ENCODE measurements at places on chromosomes 2 and 18.
A peak's percentile ranks its signal among the peaks of the same experiment; 100 is the strongest.

- peak; percentile 64 for DNase-seq
- no peaks in the 10 kb centered on the region for H3K27me3 ChIP-seq
- peak overlapping the region; percentile 45 for H3K27ac ChIP-seq
Observed at GRCh38 chr2:17298453-17298852, 219.8 kb downstream of the RAD51AP2 start.

GRCh38 chr2:219747637-219748036, 120.2 kb downstream of the SLC4A3 start:
- H3K27ac ChIP-seq, result no peak overlapping the region
- no peak overlapping the region for H3K4me3 ChIP-seq
- H3K27me3 ChIP-seq, result peaks cover 17% of the 10 kb centered on the region
- DNase-seq, result no peak

GRCh38 chr2:149218497-149218896, 111.9 kb upstream of the LYPD6 start:
- no peaks in the 10 kb centered on the region for H3K4me1 ChIP-seq
- no peak overlapping the region for H3K27ac ChIP-seq
- H3K27me3 ChIP-seq, result peaks cover 4% of the 10 kb centered on the region
- no peaks in the 10 kb centered on the region for H3K36me3 ChIP-seq
- H3K4me3 ChIP-seq, result no peak overlapping the region
- DNase-seq, result no peak

GRCh38 chr2:172461591-172462372, 34.4 kb downstream of the ITGA6 start:
- no peak overlapping the region for H3K27ac ChIP-seq
- peak; percentile 44 for DNase-seq
- H3K4me1 ChIP-seq, result peaks cover 48% of the 10 kb centered on the region
- no peaks in the 10 kb centered on the region for H3K36me3 ChIP-seq
- H3K4me3 ChIP-seq, result no peak overlapping the region

DNA sequence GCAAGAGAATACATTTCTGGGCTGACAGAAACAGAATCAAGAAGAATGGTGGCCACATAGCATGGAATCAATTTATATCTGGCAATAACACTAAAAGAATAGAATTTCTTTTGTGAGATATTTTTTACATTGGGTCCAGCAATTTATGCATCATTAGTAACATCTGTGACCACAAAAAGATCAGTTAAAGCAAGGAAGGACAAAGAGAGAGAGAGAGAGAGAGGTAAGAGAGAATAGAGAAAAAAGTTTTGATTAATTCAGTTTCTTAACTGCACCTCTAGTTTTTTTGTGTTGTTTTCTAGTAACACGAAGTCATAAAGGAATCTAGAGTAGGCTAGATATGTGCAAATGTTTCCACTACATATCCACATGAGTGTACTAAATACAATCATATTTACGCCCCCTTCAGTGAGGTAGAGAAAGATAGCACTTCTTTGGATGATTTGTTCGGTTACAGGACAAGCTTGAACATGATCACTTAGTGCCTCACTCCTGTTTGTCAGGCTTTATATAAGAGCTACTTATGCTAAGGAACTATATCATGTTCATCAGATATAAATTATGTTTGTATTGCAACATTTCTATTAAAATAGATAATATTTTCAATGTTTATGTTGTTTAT, 247.4 kb upstream of the COL3A1 start:
- no peak for DNase-seq
- H3K27me3 ChIP-seq, result no peaks in the 10 kb centered on the region
- H3K4me3 ChIP-seq, result no peak overlapping the region
- no peaks in the 10 kb centered on the region for H3K4me1 ChIP-seq
- H3K27ac ChIP-seq, result no peak overlapping the region

GRCh38 chr18:366466-367061, 98.7 kb upstream of the THOC1 start:
- H3K27ac ChIP-seq, result no peak overlapping the region
- H3K36me3 ChIP-seq, result no peaks in the 10 kb centered on the region

GRCh38 chr18:54260396-54261072, 8.8 kb upstream of the POLI start:
- H3K27ac ChIP-seq, result peak overlapping the region; percentile 30
- DNase-seq, result peak; percentile 14
- H3K36me3 ChIP-seq, result no peaks in the 10 kb centered on the region
- no peak overlapping the region for H3K4me3 ChIP-seq

DNA sequence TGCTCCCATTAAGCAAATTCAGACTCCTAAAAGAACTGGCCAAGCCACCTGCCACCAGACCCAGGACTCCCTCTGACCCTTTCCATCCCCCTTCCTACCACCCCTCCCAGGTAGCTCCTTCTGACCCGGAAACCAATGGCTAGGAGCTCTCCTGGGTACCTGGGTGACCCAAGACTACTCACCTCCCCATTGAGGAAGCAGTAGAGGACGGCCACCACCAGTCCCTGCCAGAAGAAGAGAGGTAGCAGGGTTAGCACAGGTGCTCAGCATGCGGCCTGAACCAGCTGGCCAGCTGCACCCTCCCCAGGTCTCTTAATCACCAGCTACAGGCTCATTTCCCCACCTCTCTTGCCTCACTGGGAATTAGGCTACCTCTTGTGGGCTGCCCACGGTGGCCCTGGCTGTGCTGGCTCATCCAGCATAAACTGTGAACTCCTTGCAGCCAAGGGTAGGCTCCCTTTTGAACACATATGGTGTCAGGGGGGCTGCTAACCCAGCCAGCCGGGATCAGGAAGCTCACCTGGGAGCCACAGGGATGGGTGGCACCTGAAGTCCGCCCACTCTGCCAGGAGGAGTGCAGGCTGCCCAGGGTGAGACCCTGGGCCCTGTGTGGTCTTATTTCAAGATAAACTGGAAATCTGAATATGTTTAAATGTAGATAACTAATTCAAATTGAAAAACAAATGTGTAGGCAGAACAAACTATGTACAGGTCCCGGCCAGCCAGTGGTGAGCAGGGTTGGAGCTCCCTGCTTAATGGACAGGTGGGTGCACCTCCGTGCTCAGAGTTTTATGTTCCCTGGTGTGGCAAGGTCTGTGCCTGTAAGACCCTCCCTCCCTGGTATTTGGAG, 9.9 kb downstream of the TMEM37 start:
- H3K4me1 ChIP-seq, result peaks cover 64% of the 10 kb centered on the region
- H3K27ac ChIP-seq, result no peak overlapping the region
- no peaks in the 10 kb centered on the region for H3K27me3 ChIP-seq
- H3K36me3 ChIP-seq, result no peaks in the 10 kb centered on the region

DNA sequence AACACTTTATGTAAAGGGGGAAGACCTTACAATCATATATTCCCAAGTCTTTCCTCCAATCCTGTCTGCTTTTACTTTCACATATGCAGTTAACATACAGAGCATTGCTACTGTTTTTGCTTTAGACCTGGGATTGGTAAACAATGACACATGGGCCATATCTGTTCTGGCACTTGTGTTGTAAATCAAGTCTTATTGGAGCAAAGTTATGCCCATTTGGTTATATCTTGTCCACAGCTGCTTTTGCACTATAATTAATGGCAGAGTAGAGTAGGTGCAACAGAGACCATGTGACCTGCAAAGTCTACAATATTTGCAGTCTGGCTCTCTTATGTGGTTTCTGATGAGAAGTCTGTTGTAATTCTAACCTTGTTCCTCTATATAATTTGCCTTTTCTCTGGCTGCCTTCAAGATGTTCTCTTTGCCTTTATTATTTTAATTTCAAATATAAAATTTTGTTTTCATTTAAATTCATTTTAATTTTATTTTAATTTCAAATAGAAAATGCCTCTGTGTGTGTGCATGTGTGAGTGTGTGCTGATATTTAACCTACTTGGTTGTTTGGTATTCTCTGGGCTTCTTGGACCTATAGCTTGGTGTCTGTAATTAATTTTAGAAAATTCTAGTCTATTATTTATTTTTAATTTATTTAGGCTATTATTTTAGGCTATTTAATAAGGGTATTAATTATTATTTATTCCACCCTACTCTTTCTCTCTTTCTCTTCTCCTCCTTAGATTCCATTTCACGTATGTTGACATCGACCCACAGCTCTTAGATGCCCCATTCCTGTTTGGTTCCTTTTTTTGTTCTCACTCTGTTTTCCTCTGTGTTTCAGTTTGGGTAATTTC, 16.8 kb upstream of the LPIN1 start:
- no peaks in the 10 kb centered on the region for H3K36me3 ChIP-seq
- H3K4me1 ChIP-seq, result no peaks in the 10 kb centered on the region
- H3K27me3 ChIP-seq, result no peaks in the 10 kb centered on the region
- no peak overlapping the region for H3K4me3 ChIP-seq

DNA sequence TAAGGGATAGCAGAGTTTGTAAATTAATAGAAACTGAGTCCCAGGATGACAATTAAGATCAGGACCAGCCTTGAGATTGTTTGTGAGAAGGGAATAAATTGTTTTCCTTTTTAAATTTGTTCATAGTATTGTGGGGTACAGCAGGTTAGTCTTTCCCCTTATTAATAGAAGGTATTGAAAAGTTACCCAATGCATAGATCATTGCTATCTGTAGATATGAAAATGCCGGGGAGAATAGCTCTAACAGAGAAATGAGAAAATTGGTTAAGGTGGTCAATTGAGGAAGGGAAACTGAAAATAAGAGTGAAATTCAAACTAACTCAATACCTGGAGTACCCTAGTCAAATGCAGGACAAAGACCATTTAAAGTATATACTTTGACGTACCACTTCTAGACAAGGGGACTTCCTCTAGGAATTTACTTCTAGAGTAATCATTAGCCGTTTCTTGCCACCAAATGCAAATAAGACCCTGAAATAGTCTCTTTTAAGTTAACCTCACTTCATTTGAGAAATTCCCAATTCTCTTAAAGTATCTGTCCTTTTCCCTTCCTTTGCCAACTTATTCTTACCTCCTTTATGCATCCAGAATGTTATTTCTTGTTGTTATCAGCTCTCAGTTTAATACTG, 1224.4 kb upstream of the LRRTM1 start:
- H3K27me3 ChIP-seq, result no peaks in the 10 kb centered on the region
- no peaks in the 10 kb centered on the region for H3K4me1 ChIP-seq
- H3K36me3 ChIP-seq, result no peaks in the 10 kb centered on the region
- no peak for DNase-seq
- no peak overlapping the region for H3K27ac ChIP-seq

DNA sequence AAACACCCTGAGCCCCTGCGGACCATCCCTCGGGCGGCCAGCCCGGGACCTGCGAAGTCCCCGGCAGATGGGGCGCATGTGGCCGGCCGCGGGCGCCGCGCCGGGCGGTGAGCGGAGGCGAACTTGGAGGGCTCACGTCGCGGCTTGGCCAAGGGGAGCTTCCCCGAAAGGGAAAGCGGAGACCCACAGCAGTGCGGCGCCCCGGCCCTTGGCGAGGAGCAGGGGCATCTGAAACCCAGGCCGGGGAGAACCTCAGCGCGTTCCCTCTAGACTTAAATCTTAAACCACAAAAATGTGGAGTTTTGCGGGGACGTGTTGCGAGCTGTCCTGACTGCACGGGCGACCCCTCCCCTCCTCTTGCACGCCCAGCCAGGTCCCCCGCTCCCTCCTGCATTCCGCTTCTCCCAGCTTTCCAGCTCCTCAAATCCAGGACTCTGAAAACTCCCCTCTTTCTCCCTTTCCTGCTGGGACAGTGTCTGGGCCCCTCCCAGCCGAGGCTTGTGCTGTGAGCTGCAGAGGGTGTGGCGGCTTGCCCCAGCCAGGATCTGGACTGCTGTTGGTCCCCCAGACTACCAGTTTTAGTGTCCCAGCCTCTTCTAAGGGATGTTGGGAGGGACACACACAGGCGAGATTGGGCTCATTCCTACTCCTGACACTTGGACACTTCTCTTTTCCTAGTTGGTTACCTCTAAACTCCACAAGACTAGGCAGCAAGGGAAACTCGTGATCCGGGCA, 1.3 kb downstream of the FMNL2 start:
- no peaks in the 10 kb centered on the region for H3K36me3 ChIP-seq
- no peaks in the 10 kb centered on the region for H3K27me3 ChIP-seq
- peak overlapping the region; percentile 69 for H3K27ac ChIP-seq
- H3K4me3 ChIP-seq, result peak overlapping the region; percentile 98
- H3K4me1 ChIP-seq, result peaks cover 52% of the 10 kb centered on the region

- no peaks in the 10 kb centered on the region for H3K36me3 ChIP-seq
- no peak overlapping the region for H3K27ac ChIP-seq
Observed at GRCh38 chr2:55859875-55860274, 63.7 kb downstream of the EFEMP1 start.

GRCh38 chr2:231673348-231673770, 35.0 kb upstream of the PTMA start:
- peak; percentile 84 for DNase-seq
- H3K4me3 ChIP-seq, result peak overlapping the region; percentile 49
- peaks cover 13% of the 10 kb centered on the region for H3K27me3 ChIP-seq
- no peak overlapping the region for H3K27ac ChIP-seq
- H3K4me1 ChIP-seq, result peaks cover 61% of the 10 kb centered on the region

DNA sequence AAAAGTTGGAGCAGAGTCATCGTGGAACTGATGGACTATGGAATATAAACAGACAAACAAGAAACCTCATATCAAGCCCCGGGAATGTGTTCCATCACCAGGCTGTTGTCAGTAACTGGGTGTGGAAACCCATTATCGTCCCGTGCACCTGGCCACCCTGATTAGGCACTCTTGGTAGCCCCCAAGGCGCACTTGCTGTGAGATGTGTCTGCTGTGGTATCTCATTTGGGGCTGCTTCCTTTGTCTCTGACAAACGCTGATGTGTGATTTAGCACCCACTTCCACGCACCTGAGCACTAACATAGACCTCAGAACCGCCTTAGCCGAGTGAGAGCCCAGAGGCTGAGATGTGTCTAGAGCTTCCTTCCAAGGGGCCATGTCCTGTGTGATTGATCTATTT, 96.3 kb downstream of the PRPF40A start:
- no peak overlapping the region for H3K4me3 ChIP-seq
- DNase-seq, result no peak
- peaks cover 82% of the 10 kb centered on the region for H3K36me3 ChIP-seq
- no peaks in the 10 kb centered on the region for H3K27me3 ChIP-seq
- no peaks in the 10 kb centered on the region for H3K4me1 ChIP-seq
- no peak overlapping the region for H3K27ac ChIP-seq

DNA sequence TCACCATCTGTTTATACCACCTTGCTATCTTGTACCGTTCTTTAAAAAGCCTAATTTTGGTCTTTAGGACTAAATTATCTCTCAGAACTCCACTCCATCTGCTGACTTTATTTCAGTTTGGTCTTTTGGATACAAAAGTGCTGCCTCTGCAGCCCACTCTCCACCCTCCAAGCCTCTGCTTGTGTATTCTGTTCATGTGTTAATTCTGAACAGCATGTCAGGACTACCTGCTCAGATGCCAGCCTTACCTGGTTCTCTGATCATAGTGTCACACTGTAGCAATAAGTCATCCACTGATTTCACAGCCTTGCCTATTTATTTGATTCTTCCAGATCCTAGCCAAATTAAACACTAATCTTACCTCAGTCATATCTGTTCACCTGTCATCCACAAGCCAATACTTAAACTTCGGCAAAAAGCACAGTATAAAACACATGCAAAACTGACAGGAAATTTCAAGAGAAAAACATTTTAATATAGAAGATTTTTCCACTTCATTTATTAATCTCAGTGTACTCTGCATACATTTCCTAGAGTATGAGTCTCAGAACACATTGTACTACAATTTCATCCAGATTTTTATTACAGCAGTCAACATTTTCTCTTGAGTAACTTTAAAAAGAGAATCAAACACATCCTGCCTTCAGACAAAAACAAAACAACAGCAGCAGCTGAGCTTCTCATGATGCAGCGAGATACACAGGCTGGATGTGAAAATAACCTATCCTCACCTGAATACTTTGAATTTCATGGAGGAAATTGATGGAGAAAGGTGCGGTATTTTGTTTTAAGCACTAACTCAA, 64.9 kb downstream of the PPP1R1C start:
- DNase-seq, result no peak
- H3K27ac ChIP-seq, result no peak overlapping the region
- no peaks in the 10 kb centered on the region for H3K27me3 ChIP-seq

- H3K4me1 ChIP-seq, result peaks cover 13% of the 10 kb centered on the region
- no peak overlapping the region for H3K27ac ChIP-seq
- H3K36me3 ChIP-seq, result no peaks in the 10 kb centered on the region
Observed at GRCh38 chr18:75156139-75156750, 52.7 kb downstream of the PTGR3 start.
